GM13977 (cell line): ENCODE measurements at places on chromosomes 12 and 14.

DNA sequence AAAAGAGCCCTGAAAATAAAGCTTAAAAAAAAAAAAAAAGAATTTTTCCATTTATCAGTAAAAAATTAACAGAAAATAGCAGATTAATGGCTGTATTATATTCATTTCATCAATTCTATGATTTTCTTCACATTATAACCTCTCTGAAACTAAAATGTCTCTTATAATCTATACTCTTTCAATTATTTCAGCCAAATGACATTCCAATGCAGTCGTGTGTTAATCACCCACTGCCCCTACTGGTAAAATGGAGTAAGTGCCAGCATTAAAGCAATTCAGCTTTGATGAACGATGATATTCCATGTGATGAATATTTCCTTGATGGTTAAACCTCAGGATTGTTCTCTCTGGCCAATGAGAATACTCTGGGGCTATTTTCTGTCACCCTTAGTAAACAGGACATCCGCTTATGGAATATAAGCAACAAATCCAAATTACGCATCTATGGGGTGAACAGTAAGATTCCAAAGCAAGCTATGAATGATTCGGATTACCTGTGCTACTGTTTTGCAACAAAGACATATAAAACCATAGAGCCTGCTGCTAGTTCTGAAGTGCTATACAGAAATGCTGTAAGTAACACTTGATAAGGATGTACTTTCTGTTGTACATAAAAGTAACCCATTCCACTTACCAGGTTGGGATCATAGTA is 20.3 kb upstream of the SYCP3 start:
- DNase-seq, result peak; percentile 37

GRCh38 chr12:67357376-67358125 is 88.4 kb downstream of the CAND1 start:
- DNase-seq, result no peak

GRCh38 chr12:508795-509194 is 49.1 kb downstream of the B4GALNT3 start:
- DNase-seq, result no peak

- DNase-seq, result no peak
These were observed 86.1 kb downstream of the SLC24A4 start for GRCh38 chr14:92409043-92409442.

DNA sequence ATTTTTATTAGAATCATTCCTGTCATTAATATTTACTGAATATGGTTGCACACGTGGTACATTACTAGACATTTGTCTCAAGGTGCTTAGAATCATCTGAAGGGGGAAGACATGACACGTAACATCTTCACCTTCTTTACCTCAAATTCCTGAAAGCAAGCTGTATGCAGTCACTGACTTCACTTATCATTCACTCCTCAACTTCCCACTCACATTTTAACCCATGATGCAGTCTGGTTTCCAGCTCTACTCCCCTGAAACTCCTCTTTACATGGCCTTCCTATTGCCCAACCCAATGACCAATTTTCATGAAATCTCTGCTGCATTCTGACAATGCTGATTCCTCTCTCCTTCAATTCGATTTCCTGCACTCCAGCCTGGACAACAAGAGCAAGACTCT is 5.8 kb upstream of the PSMC6 start:
- no peak for DNase-seq
